ENCODE measurements at places on chromosomes 12 and 14.

DNA sequence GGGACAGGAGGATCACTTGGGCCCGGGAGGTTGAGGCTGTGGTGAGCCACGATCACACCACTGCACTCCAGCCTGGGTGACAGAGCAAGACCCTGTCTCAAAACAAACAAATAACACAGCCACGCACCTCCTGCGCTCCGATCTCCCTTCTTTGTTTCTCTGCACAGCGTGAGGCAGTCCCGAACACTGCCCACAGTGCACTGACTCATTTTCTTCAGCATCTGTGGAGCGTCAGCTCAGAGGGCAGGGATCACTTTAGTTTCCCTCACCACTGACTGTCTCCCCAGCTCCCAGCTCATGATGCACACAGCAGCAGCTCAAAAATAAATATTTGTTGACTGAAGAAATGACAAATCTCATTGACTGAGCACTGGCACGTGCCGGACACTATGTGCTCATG is 883 bp upstream of the MYL2 start:
- no peak for DNase-seq

DNA sequence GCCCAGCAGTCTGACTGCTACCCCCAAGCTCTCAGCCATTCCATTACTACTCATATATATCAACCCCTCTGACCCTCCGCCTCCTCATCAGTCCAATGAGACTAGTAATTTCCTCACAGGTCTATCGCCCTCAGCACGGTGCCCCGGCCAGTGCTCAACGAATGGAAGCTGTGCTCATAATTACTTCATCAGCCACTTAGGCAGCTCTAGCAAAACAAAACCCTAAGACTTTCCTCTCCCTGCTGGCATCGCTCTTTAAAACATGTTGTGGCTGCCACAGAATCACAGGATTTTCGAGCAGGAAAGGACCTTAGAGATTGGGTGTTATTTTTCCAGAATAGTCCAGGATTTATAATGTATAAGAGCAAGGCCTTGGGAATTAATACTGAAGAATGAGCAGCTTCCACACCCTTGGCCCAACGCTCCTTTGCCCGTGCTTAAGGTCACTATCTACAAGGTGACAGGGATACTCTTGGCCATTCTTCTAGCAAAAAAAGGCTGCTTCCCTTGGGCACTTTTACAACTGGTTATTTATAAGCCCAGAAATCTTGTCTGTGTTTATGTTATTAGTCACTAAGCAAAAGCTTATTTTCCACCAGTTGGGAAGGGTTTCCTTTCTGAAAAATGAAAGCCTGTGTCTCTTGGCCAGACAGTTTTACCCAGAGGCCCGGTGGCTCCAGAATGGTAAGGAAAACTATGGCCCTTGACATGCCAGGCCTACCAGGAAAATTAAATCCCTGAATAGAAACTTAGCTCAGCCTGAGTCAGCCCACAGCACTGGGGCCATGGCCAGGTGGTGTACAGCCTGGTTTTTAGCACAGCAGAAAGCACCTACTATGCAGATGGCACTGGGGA is 47.9 kb downstream of the NUAK1 start:
- peak; percentile 37 for DNase-seq

- no peak for DNase-seq
Measured at GRCh38 chr14:95477411-95478269, 38.8 kb downstream of the SYNE3 start.

DNA sequence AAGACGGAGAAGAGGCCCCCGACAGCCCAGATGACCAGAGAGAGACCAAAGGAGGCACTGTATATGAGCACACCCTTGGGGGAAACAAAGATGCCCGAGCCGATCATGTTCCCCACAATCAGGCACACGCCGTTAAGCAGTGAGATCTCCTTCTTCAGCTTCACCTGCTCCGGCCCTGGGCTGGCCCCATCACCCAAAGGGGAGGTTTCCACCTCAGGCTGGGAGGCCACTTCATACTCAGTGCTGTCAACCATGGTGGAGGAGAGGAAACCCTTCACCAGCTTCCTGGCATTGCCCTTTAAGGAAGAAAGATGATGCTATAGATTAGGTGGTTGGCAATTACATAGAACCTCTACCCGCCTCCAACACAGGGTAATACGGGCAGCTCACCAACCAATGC is 2.1 kb downstream of the SLC7A7 start:
- DNase-seq = no peak

- DNase-seq = no peak
Measured at GRCh38 chr12:65895759-65896656, 71.7 kb downstream of the HMGA2 start.

DNA sequence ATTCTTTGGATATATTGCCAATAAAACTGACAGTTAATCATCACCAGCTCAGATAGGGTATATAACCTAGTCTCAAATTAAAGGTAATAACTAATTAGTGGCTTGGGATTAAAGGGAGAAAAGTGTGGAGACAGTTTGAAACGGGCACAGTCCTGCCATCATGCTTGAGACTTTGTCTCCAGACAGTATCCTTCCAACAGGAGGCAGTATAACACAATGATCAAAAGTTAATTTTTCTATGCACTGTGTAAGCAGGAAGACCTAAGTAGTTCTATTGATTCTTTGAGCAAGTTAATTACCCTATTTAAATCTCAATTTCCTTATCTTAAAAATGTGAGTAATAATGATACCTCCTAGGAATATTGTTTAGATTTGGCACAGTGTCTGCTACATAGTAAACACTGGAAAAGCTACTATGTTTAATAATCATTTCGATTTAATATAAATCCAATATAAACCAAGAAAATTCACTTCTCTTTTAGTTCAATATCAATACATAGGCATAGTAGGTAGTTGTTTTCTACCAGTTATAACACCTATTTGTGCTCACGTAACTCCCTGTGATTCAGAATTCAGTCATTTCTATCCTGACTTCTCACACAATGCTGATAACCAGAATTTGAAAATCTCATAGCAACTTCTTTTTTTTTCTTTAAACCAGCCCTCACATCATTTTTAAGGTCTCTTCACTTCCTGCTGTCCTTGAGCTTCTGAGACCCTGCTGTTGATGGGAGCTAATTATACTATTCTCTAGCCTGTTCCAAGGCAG is 53.7 kb downstream of the GALNT4 start:
- DNase-seq = no peak

DNA sequence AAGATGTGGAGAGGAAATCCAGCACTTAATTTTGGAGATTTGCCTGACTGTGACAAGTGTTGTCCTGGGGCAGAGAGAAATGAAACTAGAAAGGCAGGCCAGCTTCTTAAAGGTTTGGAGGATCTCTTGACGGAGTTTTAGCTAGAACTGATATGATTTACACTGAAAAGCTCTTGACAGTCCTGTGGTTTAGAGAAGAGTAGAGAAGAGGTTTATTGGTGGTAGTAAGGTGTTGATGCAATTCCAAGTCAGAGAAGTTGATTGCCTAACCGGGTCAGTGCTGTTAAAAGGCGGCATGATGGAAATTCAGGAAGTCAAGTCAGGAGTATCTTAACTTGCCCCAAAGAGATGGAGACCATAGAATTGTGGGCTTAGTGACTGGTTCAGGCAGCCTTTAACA is 89.0 kb upstream of the TRAF3 start:
- no peak for DNase-seq

DNA sequence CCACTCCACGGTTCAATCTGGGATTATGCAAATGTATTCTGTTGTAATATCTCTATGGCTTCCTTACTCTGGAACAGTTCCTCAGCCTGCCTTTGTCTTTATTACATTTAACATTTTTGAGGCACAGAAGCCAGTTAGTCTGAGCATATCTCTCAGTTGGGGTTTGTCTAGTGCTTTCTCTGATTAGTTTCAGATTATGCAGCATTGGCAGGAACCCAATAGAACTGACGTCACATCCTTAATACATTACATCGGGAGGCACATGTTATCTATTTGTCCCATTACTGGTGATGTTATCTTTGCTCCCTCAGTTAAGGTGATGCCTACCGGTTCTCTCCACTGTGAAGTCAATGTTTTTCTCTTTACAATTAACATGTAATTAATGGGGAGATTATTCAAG is 62.4 kb downstream of the PPM1A start:
- no peak for DNase-seq

DNA sequence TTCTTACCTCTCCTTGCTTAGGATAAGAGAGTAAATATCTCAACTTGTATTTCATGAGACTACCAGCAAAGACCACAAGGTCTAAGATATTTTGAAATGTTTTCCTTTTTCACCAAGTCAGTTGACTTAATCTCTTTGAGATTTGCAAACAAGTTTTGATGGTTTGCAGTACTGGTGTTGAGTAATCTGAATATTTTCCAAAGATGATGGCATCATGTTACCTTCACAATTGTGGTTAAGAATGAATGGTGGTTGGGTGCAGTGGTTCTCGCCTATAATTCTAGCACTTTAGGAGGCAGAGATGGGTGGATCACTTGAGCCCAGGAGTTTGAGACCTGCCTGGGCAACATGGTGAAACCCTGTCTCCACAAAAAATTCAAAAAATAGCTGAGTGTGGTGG is 225.7 kb downstream of the TMTC2 start:
- no peak for DNase-seq

DNA sequence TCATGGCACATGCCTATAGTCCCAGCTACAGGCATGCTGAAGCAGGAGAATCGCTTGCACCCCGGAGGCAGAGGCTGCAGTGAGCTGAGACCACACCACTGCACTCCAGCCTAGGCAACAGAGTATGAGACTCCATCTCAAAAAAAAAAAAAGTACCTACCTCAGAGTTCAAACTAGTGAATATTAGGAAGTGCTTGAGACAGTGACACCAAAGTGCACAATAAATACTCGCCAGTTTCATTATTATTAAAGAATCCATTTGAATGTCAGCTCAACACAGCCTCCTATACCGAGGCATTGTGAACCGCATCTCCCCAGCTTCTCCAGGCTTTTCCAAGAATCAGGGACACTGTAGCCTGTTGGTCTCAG is 5.0 kb downstream of the GAPDH start:
- no peak for DNase-seq

DNA sequence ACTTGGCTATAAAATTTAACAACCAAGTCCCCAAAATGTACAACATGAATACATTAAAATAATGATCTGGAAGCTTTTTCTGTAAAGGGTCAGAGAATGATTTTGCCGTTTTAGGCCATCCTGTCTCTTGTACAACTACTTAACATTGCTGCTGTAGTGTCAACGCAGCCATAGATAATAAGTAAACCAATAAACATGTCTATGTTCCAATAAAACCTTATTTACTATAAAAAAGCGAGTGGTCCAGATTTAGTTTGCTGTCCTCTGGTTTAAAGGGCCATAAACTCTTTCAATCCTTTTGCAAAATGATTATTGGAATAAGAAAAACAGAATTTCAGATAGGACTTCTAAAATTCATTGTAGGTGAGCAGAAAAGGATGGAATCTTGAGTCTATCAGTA is 29.2 kb downstream of the SBNO1 start:
- no peak for DNase-seq

DNA sequence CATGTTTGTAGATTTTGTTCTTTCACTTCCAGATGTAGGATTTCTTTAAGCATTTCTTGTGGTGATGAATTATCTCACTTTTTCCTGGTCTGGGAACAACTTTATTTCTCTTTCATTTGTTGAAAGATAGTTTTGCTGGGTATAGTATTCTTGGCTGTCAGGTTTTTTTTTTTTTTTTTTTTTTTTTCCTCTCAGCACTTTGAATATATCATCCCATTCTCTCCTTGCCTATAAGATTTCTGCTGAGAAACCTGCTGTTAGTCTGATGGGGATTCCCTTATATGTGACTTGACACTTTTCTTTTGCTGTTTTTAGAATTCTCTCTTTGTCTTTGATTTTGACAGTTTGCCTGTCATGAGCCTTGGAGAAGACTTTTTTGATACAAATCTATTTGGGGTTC is 30.5 kb downstream of the SMCO2 start:
- DNase-seq = no peak

- no peak for DNase-seq
Measured at GRCh38 chr12:5648692-5649359, 216.9 kb downstream of the NTF3 start.

- DNase-seq = no peak
Measured at GRCh38 chr12:106179086-106179485, 40.3 kb upstream of the NUAK1 start.

GRCh38 chr12:47190905-47191304 is 111.1 kb upstream of the AMIGO2 start:
- DNase-seq = no peak

DNA sequence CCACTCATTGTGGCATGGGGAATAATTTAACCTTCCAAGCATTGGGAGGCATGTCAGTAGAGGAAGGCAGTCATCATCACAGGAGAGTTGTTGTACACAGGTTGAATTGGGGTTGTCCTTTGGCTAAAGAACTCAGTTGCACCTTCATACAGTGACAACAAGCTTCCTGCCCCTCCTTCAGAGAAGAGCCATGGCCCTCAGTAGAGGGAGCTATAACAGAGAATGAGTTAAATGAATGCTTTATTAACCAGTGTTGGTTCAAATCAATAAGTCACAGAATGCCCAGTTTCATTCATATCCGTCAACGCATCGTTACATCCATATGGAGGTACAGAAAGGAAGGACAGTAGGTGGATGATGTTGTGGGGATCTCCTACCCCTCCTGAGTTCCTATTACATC is 4.8 kb downstream of the IFNG-AS1 start:
- DNase-seq = no peak

DNA sequence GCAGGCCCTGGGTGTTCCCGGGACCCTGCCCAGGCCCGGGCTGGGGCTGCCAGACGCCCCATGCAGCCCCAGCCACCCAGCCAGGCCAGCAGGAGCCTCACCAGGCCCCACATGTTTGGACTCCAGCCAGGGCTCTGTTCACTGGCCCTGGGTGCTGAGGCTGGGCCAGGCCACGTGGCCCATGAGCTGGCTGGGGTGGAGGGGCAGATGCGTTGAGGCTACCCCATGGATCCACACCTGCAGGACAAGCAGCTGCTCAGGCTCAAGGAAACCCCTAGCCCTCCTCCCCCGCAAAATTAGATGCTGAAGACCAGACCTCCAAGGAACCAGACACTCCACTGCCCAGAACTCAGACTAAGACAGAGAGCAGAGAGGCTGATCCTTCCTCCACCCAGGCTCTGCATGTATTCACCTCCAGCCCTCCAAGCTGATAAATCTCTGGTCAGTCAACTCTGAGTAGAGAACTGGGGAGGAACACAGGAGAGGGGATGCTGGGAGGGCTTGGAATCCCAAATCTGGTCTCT is 1.6 kb downstream of the CDH24 start:
- no peak for DNase-seq

GRCh38 chr12:94488463-94488862 is 28.8 kb upstream of the CEP83 start:
- DNase-seq = no peak

GRCh38 chr12:122908915-122909314 is 13.0 kb upstream of the VPS37B start:
- no peak for DNase-seq

DNA sequence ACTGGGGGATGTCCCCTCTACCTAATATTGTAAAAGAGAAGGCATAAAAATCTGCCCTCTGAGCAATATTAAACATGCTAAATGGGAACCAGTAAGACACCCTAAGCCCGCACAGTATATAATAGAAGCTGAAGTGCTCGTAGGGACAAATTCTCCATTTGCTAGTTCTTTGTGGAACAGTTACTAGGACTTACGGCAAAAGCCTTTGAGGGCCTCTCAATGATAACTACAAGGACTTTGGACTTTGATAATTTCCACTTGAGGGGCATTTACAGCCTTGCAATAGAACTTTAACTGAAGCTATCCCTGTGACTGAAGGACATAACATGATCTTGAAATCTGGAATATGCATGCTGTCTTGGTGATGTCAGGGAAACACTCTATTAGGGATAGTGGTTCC is 111.5 kb upstream of the IFNG-AS1 start:
- no peak for DNase-seq
